ENCODE measurements at places on chromosomes 7 and 10.

DNA sequence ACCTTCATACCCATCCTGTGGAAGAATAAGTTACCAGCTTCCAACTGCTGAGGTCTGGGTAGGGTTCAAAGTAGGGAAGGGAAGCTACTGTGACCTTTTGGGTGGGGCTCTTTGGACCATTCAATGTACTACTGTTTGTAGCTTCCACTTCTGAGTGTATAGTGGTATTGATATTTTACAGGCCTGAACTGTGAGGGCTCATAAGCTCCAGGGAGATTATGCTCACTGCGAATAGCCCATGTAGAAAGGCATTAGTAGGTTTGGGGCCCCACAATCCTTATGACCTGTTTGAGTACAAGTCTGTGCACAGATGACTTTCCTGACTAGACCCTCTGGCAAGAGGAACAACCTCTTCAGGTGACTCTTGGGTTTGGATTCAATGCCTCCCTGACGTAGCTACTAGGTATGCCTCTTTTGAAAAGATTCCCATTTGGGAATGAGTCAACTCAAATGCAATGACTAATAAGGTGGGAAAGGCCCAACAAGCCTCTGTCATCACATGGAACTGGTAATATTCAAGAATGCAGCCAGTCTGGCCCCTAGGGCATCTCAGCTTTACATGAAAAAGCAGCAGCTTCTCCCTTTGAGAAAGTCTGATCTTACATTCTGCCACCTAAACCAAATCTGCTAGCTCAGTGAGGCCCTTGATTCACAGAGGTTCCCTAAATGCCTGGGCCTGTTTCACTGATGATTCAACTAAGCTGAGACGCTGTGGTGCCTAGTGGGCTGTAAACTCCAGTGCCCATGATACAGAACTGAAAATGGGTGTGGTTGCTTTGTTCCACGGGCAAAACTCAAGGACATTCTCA, 79.8 kb downstream of the ABI1 start:
- no peak for DNase-seq

DNA sequence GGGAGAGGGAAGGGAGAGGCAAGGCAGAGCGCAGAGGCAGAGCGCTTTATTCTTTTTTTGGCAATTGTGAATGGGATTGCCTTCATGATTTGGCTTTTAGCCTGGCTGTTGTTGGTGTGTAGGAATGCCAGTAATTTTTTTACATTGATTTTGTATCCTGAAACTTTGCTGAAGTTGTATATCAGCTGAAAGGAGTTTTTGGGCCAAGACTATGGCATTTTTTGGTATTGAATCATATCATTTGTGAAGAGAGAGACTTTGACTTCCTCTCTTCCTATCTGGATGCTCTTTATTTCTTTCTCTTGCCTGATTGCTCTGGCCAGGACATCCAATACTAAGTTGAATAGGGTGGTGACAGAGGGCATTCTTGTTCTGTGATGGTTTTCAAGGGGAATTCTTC, 291.3 kb downstream of the REEP3 start:
- DNase-seq = no peak

GRCh38 chr7:51142741-51143385, 173.7 kb downstream of the COBL start:
- DNase-seq = no peak

- DNase-seq = no peak
Observed at GRCh38 chr7:468681-469562, 50.7 kb downstream of the PDGFA start.

- no peak for DNase-seq
Observed at GRCh38 chr7:14639801-14640200, 262.8 kb downstream of the DGKB start.

GRCh38 chr10:3471472-3471871, 298.9 kb upstream of the PITRM1 start:
- no peak for DNase-seq

DNA sequence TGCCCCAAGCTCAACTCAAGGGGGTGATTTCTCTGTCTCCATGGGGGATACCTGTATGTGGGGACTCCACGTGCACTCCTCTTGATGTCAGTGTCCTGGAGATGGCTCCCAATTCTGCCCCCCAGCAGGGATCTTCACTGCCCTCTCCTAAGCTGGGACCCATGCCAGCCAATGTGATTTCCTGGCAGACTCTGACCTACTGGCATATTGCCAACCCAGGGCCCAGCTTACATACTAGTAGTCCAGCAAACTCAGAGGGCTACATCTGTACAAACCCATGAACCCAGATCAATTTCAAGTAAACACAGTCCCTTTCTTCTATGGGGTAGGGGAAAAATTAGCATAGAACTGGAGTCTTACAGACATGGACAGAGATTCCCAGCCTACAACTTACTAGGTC, 26.2 kb upstream of the BMPR1A start:
- no peak for DNase-seq

DNA sequence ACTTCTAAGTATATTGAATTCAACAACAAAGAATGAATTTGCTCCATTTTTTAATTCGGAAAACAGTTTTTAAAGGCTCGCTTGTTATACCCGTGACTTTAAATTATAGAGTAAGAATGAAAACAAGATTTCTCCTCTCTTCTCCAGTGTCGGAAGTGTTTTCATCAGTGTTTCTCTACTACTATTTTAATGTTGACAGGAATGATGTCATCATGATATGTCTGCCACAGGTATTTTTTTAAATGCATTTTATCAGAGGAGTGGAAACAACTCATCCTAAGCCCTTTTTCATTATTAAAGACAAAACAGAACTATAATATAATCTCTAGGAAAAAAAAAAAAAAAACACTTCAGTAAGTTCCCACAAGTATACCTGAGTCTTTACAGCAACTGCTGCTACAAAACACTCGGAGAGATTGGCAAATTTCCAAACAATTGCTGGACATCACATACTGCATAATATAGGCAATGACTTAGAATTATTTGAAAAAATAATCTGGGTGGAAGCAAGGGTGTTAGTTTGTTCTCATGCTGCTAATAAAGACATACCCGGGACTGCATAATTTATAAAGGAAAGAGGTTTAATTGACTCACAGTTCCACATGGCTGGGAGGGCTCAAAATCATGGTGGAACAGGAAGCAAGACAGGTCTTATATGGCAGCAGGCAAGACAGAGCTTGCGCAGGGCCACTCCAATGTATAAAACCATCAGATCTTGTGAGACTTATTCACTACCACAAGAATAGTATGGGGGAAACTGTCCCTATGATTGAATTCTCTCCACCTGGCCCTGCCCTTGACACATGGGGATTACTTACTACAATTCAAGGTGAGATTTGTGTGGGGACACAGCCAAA, 4.8 kb upstream of the RNF32 start:
- no peak for DNase-seq

DNA sequence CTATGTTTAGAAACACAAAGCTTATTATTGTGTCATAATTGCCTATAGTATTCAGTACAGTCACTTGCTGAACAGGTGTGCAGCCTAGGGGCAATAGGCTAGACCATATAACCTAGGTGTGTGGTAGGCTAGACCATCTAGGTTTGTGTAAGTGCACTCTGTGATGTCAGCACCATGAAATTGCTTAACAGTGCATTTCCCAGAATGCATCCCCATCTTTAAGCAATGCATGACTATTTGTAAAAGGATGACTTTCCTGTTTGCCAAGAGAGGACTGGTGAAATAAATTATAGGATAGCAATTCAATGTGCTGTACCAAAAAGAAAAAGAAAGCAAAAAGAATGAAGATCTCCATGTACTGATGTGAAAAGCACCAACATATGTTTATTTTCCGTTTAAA, 288.7 kb upstream of the AUTS2 start:
- DNase-seq = no peak

GRCh38 chr7:7576344-7576743, 9.7 kb downstream of the MIOS start:
- DNase-seq = no peak

DNA sequence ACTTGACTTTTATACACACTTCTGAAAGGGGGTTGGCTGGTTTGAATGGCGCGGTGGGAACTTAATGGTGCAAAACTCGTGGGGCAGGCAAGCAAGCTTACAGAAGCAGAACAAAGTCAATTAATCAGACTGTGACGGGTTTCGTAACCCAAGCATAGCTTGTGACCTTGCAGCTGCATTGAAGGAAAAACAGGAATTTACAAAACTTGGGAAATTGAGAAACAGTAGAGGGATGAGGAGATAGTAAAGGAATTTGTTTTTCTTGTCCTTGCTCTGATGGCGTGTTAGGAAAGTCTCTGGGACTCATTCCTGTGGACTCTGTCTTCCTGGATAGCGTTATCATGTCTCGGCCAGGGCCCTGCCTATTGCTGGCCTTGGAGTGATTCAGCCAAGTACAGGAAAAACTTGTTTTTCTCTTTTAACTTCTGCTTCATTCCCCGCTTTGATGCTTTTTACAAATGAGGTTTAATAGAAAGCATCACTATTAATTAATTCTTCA, 220.0 kb upstream of the KCND2 start:
- no peak for DNase-seq

GRCh38 chr7:139667377-139667776, 110.4 kb downstream of the HIPK2 start:
- no peak for DNase-seq

DNA sequence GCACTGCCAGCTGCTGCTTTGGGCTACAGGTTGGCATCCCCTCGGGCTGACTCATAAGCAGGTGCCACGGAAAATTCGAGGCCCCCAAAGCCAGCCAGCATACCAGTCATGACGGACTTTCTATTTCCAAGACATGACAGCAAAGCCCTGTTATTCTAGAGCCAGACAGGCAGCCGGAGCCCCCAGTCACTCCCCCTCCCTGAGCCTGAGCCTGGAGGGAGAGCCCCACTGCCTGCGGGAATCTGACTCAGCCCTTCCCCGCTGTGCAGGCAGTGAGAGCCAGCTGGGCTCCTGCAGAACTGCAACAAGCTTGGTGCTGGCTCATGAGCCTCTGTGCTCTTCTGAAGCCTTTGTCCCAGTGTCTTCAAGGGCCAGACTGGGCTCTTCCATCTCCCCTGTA, 15.8 kb downstream of the BTBD16 start:
- DNase-seq = no peak

DNA sequence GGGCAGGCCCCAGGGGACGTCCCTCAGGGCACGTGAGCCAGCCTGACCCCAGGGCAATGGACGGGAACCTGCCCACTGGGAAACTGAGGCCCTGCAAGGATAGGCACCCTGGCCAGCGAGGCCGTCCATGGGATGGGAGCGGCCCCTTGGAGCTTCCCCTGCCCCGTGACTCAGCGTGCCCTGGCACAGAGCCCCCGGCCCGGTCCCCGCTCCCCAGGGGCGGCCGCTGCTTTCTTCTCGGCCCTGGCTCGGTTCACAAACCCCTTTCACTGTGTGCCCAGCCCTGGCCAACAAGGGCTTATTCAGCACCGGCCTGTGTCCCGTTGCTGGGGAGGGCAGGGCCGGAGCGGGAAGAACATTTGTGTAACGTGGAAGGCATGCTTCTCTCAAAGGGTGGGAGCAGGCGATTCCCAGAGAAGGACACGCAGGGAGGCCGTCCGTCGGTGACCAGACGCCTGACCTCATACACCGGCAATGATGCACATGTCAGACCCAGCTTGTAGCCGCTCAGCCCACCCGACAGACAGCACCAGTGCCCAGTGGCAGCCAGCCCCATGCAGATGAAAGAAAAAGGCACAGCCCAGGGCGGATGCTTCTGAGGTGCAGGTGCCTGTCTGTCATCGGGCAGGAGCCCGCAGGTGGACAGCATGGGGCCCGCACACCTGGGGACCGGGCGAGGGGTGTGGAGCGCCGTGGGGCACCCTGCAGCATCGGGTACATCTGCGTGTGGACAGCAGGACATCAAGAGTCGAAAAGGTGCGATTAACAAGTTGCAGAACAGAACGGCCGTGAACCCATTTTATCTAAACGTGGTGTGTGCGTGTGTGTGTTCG, 94.5 kb downstream of the PDGFA start:
- DNase-seq = no peak

DNA sequence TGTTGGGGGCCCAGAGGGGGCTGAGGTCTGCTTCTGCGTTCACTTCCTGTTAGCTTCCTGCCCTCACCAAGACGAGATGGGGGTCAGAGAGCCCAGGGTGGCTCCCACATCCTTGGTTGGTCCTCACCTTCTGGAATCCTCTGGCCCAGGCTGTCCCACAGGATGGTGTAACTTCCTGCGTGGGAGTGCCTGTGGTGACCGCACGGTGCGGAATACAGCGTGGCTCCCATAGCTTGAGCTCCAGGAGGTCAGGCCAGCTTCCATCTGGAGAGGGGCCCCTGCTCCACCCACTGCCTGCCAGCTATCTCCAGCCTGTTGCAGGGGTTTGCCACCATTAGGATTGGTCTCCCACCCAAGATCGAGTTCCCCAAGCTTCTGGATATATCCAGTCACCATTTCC, 681.2 kb upstream of the FOXK1 start:
- no peak for DNase-seq

DNA sequence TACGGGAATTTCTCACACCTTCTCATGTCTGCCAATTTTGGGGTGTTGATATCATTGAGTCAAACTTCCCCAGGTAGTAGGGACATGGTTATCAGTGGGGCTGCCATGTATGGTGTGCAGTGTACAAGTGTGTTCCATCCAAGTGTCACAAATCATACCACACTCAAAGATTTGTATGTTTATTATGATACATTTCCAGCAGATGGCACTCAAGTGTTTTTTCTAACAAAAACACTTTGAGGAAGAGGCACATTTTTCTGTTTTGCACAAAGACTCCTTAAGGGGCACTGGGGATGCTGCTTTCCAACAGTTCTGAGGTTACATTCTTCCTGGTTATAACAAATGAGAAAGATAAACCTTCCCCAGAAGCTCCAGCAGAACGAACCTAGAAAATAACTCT, 414.5 kb downstream of the REEP3 start:
- no peak for DNase-seq

- DNase-seq = no peak
Observed at GRCh38 chr7:135366843-135367508, 133.3 kb downstream of the STRA8 start.

DNA sequence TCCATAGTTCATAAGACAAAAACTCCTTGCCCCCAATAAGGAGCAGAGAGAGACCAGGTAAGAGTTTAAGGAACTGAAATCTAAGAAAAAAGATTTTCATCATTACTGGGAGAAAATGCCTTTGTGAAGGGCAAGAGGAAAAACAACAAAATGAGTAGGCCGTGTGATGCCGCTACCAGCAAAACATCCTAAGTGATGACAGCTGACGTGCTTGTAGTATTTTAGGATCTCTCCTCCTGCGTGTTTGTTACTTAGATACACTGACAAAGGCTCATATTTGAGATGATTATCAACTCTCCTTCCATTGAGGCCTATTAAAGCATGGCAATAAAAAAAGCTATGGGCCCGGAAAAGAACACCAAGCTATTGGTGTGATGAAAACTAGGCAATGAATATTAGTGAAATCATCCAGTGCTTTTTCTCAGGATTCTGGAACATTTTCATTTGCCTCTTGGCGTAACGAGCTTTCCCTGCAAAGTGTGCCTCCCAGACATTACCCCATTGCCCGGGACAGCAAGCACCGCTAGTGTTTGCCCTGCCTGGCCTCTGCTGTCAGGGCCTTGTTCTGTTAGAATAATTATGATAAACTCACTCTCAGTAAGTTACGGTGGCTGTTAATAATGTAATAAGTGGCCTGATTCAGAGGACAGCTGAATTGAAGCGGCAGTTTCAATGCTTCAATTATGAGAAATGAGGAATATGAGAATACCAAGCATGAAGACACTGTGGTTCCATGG, 36.8 kb upstream of the ITPRID1 start:
- no peak for DNase-seq

GRCh38 chr10:101438881-101439391, 85.0 kb downstream of the BTRC start:
- DNase-seq = no peak
